Activated naive CD8-positive, alpha-beta T cell treated with anti-CD3 and anti-CD28 coated beads, Interleukin-2, amount 10 ng/mL, durations not matched to agents 7 days and 5 days (primary cell): ENCODE measurements at places on chromosomes 12 and 14. TPM values are rescaled to one million over a fixed set of nuclear protein-coding genes. Genes with fewer than 3 reads are reported as not detected.

SMIM41 gene
- not detected for total RNA-seq

GRCh38 chr12:132396657-132397056 lies 67.3 kb upstream of the GALNT9 start:
- DNase-seq, result peak; percentile 15

CDH24 gene
- total RNA-seq, result 2.4 TPM

ESRRB gene
- not detected for total RNA-seq

DNA sequence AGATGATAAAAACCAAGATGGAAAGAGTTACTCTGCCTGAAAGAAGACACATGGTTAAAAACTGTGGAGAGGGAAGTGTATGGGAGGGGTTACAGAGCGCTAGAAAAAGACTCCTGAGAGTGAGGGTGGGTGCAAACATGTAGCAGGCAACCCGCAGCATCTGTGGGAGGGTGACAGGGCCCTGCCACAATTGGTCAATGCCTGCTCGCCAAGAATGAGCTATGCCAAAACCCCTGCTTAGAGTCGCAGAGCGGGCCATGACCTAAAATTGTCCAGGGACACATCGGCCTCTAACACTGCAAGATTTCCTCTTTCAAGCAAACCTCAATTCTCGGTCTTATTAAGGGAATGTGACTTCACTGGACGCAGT lies 700 bp downstream of the PRKAG1 start:
- DNase-seq, result no peak

KRT6C gene
- not detected for total RNA-seq

GRCh38 chr14:94050231-94050880 lies 24.2 kb downstream of the OTUB2 start:
- no peak for DNase-seq

DNA sequence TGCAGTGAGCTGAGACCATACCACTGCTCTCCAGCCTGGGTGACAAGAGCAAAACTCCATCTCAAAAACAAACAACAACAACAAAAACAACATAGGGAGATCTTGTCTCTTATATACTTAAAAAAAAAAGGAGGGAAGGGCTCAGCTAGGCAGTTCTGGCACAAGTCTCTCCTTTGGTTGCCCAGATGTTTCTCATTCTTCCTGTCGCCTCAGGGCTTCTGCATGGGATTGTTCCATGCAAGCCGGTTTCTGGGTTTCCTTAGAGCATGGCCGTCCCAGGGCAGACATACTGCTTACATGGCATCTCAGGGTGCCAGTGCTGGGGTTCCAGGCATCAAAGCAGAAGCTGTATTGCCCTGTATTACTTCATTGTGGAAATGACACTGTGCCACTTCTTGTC lies 5.2 kb upstream of the SLC8B1 start:
- DNase-seq, result no peak

- DNase-seq, result no peak
These were observed 529 bp downstream of the PHLDA1 start for GRCh38 chr12:76031081-76031413.

DNA sequence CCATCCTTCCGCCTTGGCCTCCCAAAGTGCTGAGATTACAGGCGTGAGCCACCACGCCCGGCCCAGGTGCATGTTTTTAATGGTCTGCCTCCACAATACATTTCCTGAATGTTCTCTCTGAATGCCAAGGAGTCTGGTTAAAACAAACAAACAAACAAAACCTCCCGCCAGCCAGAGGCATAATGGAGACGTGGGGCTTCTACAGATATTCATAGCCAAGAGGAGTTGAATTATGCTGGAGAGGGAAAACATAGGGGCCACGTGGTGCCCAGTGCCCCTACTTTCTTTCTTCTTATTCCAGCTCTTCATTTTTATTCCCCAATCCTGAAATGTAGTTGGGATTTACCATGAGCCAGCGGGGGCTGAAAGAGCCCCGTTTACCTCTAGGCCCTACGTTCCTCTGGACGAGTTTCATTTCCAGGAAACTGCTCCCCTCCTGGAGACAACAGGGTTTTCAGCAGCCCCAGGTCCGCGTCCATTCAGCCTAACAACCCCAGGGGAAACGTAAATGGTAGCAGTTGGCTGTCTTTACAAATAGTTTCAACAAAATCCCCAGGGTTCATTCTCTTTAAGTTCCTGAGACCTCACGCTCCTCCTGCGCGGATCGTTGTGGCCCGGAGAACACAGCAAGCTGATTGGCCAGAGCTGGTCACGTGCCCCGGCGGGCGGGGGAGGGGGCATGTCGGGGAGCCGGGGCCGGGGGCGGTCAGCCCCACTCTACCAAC lies 108.5 kb upstream of the ESRRB start:
- DNase-seq, result peak; percentile 42

GPD1 gene
- total RNA-seq, result 0.91 TPM

LGR5 gene
- not detected for total RNA-seq

GRCh38 chr12:23113781-23114180 lies 488.8 kb downstream of the ETNK1 start:
- DNase-seq, result no peak

GRCh38 chr12:97556302-97556779 lies 93.7 kb downstream of the RMST start:
- no peak for DNase-seq

RAD9B gene
- total RNA-seq, result 2.3 TPM

KRT4 gene
- total RNA-seq, result not detected

DTX1 gene
- 0.55 TPM for total RNA-seq
